Activated T-helper 17 cell treated with anti-CD3 and anti-CD28 coated beads, Interleukin-2, amount 50 U/mL, for 72 hours (primary cell): ENCODE measurements at places on chromosomes 16 and 17. TPM values are rescaled to one million over a fixed set of nuclear protein-coding genes. Genes with fewer than 3 reads are reported as not detected.

- ATAC-seq: no peak
Measured at GRCh38 chr16:49773534-49774475, 82.1 kb downstream of the ZNF423 start.

DNA sequence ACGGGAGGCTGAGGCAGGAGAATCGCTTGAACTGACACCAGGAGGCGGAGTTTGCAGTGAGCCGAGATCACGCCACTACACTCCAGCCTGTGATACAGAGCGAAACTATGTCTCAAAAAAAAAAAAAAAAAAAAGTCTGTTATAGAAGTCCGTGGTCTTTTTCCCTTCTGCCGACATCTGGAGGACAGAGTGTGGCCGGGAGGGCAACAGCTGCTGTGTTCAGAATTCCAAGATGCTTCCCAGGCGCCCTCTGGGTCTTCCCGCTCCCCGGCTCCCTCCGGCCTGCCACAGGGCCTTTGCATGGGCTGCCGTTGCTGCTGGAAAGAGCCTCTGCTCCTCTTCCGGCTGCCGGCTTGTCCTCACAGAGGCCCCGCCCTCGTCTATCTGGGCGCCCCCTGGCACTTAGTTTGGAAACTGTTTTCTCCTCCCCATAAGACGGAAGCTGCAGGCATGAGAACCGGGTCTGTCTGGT is 2.4 kb upstream of the CACNA1H start:
- peak; percentile 52 for ATAC-seq

DNA sequence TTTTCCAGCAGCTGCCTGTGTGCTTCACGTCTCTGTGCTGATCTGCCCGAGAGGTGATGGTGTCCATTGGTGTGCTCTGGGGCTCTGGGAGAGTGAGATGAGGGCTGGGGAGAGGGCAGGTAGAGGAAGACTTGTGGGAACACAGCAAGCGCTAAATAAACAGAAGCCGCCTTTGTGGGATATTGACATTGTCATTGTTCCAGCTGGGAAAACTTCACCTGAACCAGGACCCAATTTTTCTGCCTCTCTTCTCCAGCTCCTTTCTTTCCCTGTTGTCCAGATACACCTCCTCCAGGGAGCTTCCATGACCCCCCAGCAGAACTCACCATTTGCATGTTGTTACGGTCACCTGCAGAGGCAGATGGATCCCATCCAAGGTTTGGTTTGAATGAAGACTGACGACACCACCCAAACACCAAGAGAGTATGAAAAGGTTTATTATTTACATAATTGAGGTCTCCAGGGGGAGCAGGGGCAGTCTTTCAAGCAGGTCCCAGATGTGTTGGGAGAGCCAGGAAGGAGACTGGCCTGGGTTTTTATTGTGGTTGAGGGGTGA is 3.6 kb upstream of the ITGA3 start:
- no peak for ATAC-seq

DNA sequence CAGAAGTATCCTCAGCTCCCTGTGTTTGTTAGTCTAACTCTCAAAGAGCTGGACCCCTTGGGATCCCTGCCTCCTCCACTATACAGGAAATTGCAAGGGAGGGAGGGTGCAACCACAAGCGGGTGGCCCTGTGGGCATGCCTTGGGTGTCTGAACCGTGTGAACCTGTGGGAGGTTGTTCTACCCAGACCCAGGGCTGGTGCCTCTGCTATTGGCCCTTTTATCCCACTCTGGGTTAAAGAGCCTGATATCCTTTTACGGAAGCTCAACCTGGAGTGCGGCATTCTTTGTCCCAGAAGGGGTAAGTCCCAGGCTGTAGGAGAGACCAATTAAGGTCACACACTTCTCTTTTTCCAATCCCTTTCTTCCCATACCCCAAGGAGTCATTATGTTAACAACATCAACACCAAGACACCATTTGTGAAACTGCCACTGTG is 53.4 kb downstream of the ARSG start:
- ATAC-seq: peak; percentile 13

DNA sequence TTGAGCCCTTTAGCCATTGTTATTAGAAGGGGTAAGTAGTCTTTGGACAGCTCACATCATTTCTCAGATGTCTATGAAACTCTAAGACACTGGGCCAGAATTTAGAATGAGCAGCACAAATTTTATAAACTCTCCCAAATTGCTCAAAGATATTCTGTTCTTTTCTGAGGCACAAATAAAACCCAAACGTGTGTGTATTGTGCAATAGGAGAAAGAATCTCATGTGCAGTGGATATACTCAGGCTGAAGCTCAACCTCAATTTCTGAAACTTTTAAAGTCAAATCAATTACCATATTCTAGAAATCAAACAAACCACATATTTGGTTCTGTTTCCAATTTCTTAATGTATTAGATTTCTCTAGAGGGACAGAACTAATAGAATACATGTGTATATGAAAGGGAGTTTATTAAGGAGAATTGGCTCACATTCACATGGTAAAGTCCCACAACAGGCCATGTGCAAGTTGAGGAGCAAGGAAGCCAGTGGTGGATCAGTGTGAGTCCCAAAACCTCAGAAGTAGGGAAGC is 403.6 kb downstream of the RBFOX1 start:
- ATAC-seq: no peak

DNA sequence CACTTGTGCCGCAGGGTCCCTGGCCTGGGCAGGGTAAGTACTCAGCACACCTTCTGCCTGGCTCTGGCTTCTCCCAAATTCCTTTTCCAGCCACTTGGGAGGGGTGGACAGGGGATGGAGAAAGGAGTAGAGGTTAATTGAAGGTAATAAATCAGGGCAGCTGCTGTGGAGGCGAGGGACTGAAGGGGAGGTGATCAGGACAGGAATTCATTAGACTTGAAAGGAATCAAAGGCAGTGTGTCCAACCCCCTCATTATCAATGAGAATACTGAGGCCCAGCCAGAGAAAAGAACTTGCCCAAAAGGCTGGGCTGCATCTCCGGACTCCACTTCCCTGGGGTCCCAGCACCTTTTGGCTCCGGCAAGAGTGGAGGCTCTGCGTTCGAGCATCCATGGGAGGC is 2.4 kb downstream of the SOST start:
- no peak for ATAC-seq

DNA sequence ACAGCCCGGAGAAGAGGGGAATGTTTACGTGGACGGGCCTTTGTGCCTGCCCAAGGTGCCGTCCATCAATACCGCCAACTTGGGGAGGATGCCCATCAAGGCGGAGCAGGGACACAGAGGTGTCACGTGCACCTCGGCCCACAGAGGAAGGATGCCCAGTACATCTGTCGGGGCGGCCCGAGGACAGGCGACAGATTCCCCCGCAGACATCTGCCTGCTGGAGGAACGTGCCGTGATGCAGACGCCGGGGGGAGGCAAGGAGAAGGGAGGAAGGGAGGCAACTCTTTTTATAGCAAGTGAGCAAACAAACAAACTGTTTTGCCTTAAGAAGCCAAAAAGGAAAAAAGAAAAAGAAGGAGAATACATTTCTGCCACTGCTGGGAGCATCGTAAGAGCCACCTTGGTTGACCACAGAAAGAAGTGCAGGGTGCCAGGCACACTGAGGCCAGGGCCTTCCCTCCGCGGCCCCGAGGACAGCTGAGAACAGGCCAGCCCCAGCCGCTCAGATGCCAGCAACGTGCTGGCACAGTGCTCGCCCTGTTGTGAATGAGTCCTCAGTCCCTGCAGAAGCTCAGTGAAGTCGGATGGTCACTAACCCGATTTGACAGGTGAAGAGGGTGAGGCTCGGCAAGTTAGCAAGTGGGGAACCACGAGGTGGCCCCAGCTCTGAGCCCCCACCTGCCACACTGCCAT is 146.4 kb downstream of the RBFOX3 start:
- no peak for ATAC-seq

DNA sequence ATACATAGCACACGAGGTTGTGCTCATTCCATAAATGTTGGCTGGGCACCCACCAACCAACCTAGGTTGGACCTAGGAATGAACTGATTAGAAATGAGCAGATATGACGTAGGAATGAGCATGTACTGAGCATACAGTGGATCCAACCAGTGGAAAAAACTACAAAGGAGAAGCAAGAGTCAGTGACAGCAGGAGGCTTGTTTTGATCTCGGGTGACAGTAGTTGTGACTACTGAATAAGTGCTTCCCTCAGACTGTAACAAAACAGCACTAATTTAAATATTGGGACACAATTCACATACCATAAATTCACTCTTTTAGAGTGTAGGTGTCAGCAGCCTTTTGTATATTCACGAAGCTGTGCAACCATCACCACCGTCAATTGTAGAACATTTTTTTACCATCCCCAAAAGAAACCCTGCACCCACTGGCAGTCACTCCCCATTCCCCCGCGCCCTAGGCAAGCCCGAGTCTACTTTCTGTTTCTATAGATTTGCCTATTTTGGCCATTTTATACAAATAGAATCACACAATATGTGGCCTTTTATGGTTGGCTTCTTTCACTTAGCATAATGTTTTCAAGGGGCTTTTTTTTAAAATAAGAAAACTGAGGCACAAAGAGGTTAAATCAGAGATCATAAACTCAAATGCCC is 7.0 kb downstream of the VAC14 start:
- no peak for ATAC-seq

DNA sequence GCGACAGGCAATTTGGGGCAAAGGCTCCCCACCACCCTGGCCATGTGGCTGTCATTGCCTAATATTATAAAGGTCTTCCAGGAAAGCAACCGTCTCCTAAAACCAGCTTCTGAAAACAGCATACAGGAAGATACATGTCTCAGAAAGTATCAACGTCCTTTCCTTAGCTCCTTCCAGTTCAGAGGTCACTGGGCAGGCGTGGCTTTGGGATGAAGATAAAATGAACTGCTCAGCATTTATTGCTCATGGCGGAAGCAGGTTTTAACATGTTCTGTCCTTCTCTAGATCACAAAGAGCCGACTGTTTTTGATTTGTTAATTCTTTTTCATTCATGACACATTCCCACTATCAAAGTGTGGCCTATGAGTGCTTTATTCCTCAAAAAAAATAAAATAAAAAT is 8.0 kb downstream of the CFAP20 start:
- ATAC-seq: no peak

- no peak for ATAC-seq
Measured at GRCh38 chr17:44024271-44024663, 9.5 kb upstream of the TMEM101 start.

DNA sequence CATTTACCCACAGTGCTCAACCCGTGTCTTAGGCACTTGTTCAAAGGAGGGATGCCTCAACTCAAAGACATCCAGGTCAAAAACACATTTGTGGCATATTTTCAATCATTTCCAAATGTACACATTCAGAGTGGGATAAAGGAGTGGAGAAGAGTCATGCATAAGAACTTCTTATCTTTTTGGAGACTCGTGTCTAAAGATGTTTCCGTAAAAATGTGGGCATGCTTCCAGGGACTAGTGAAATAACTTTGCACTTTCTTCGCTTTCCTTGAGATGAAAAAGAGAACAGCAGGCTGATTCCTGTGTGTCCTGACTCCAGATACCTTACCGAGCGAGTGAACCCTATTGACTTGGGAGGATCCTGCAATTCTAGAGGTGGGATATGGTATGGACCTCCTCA is 256.6 kb upstream of the KCNJ16 start:
- ATAC-seq: no peak

DNA sequence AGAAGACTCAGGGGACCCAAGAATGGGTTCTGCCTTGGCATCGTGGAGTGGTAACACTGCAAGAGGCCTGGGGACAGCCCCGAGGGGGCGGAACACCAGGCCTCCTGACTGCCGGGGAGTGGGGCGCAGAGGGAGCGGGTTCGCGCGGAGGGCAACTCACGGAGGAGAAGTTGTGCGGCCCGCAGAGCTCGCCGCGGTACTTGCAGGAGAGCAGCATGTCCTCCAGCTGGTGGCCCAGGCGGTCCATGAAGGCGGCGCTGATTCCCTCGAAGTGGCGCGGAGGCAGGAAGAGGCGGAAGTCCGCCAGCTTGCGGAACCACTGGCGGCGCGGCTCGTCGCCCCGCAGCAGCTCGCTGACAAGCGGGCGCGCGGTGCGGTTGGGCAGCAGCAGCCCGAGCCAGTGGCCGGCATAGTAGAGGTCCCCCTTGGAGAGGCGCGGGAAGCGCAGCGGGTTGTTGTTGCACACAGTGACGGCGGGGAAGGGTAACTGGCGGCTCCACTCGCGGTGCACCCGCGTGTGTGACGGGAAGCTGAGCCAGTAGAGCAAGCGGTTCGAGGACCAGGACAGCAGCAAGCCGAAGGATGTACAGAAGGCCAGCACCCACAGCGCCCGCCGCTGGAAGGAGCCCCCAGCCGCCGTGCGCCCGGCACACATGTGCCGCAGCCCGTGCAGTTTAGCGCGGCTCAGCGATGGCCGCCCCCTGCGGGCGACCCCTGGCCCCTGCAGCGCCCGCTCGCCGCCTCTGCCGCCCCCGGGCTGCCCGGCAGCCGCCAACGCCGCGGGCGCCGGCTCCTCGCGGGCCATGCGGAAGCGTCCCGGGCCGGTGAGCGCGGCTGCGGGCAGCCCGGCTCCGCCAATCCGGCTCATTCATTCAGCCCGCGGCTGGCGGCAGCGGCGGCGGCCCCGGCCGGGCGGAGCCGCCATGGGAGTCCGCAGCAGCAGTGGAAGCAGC is 1.6 kb downstream of the ASIC2 start:
- ATAC-seq: no peak

DNA sequence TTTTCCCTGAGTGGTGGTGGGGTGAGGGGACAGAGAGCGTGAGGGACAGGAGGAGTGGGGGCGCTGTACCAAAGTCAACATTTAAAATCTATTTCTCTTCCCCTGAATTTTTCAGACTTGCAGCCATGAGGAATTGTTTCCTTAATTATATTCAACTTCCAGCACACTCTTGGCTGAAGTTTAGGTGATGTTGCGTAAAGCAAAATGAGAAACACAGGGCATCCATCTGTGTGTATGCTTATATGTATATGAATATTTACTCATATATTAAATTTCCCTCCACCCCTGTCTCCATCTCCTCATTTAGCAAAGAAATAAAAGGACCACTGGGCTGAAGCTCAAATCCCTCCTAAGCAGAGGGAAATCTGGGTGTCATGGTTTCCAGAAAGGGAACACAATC is 218.1 kb downstream of the XYLT1 start:
- ATAC-seq: no peak

GRCh38 chr16:17194190-17194780 is 276.5 kb downstream of the XYLT1 start:
- ATAC-seq: peak; percentile 66

DNA sequence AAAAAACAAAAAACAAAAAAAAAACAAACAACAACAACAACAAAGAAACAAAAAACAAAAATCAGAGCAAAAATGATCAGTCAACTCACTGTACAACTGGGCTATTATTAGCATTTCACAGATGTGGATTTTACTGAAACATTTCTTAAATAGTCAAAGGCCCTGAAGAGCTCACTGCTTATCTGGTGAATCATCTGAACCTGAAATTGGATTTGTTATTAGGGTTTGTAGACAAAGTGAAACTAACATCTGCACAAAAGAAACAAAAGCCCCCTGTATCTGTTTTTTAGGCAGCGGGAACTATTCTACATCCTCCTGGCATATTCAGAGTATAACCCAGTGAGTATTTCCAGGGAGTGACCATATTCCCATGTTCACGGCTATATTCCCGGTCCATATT is 32.6 kb upstream of the KSR1 start:
- ATAC-seq: no peak

GRCh38 chr16:68247400-68247799 is 2.2 kb downstream of the PLA2G15 start:
- ATAC-seq: no peak

- no peak for ATAC-seq
Measured at GRCh38 chr16:11010575-11011221, 66.3 kb downstream of the CLEC16A start.

- ATAC-seq: no peak
Measured at GRCh38 chr16:19177111-19177739, 9.2 kb downstream of the SYT17 start.

Gene SPATA22
- total RNA-seq: not detected

Gene SLC47A2
- total RNA-seq: not detected

Gene DRC7
- total RNA-seq: not detected

Gene PRMT7
- total RNA-seq: 57.8 TPM

Gene PLA2G10
- not detected for total RNA-seq

Gene EVPL
- total RNA-seq: not detected

Gene TOP2A
- total RNA-seq: 257 TPM

Gene SEPHS2
- total RNA-seq: 48.9 TPM
